Kidney glomerular epithelial cell (primary cell): ENCODE measurements at places on chromosomes 1 and 21.

DNA sequence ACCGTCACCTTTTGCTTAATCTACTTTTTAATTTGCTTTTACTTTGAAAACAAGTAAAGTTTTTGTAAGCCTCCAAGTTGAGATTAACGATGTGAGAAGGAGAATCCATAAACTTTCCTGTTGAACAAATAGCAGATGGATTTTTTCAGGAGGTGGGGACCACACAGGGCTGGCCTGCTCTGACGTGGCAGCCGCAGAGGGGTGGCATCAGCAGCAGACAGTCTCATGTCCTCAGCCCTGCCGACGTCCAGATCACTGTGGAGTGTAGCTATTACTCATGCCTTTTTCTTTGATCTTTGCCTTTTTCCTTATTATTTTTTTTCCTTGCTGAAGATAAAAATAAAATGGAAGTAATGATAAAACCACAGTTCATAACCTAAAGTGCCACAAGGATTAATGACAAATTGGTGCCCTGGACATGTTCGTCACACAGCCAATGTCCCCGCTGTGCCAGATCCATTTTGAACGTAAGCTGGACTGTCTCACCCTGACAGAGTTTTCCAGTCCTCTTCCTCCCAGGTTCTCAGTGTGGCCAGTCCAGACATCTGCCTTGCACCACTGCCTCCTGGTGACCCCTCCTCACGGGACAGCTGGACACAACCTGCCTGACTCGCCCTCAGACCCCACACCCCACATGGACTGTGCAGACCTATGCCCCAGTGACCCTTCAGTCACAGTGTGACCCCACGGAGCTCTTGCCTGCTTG is 15.4 kb upstream of the ZBTB21 start:
- DNase-seq = peak; percentile 15

DNA sequence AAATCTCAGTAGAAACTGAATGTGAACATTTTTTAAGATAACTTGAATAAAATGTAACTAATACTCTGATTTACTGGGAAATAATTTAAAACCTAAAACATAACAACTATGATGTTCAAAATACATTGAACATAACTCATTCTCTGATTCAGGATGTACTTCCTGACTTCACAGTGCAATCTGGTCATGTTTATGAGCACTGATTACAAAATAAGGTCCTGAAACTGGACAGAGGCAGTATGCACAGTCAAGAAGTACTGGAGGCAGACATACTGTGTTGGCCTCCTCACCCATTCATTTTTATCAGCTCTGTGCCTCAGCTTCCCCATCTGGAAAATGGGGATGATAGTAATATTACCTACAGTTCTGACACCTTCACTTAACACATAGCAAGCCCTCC is 651.3 kb downstream of the PTPRC start:
- no peak for DNase-seq

DNA sequence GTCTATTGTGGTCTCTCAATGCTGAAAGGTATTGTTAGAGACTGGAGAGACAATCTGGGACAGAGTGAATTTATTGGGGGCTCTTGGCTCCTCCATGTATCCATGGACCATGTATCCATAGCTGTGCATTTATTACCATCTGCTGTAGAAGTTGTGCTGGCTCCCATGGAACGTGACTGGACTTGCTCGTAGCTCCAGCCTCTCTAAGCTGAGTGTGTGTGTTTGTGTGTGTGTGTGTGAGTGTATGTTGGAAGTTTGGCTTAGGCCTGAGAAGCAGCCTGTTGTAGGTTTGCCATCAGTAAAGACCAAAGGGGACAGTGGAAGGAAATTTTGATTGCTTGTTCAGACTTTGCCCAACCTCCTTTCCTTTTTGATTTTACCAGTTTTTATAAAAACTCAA is 105.7 kb upstream of the USP24 start:
- no peak for DNase-seq

- no peak for DNase-seq
Measured at GRCh38 chr1:12472798-12473551, 145.0 kb downstream of the DHRS3 start.

GRCh38 chr1:151805066-151805820 is at the start of gene LINGO4:
TSS of gene LINGO4 (minus strand) at chr1:151805419. CDS start at chr1:151802704, 2,715 bp downstream.
- no peak for DNase-seq

DNA sequence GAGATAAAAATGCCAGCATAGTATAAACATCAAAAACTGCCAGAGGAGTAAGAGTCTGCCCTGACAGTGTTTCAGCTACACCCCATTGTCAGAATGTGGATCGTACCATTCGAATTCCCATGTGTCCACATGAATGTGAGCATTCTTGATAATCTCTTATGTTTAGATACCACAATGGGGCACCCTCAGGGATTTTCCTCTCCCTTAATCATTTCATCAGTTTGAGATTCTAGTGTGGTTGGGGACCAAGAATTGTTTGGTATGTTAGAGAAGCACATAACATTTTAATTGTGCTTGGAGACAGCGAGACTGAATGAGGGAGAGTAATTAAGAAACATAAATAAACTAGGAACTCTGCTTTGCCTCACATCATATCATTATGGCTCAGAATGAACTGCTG is 120.2 kb downstream of the ZC3H11B start:
- DNase-seq = no peak

DNA sequence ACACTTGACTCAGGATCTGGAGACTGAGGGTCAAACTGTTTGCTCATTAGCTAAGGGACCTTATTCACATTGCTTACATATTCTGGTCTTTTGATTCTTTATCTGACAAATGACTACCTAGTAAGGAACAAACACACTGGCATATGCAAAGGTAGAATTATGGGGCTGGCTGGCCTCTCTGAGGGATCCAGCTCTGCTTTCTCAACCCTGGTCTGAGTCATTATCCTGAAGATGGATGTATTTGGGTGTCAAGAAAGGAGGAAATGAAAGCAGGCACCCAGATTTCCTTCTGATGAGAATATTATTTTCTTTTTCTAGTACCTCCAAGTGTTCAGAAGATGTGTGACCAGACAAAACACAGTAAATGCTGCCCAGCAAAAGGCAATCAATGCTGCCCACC is 6.0 kb downstream of the SMCP start:
- no peak for DNase-seq

GRCh38 chr1:97094247-97094972 is 372.8 kb downstream of the PTBP2 start:
- peak; percentile 62 for DNase-seq

DNA sequence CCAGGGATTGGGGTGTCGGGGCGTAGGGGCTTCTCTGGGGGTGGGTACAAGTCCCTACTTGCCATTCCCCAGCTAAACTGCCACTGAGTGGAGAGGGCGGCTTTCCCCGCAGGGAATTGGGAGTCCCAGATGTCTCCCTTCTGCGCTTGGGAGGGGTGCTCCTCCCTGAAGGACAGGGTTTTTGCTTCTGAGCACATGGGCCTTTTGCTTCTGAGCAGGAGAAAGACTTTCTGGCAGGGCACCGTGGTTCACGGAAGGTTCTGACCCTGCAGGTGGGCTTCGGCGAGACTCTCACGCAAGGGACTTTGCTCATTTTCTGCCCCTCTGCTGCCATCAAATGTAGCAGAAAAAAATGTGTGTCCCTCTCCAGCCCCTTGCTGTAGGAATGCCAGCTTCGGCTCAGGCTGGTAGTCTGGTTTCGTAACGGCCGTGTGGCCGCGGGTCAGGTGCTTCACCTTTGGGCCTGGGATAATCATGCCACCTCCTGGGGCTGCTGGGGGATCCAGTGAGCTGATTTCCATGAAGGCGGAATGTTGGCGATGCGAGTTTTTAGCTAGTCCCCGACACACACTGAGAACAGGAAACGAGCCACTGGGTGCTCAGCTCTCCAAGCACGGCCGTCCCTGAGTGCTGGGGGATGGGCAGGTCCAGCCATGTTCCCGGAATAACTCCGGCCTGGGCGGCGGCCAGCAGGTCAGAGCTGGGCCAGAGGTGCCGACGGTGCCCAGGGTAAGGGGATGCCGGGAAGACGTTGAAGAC is 364.0 kb downstream of the CAMTA1 start:
- no peak for DNase-seq

DNA sequence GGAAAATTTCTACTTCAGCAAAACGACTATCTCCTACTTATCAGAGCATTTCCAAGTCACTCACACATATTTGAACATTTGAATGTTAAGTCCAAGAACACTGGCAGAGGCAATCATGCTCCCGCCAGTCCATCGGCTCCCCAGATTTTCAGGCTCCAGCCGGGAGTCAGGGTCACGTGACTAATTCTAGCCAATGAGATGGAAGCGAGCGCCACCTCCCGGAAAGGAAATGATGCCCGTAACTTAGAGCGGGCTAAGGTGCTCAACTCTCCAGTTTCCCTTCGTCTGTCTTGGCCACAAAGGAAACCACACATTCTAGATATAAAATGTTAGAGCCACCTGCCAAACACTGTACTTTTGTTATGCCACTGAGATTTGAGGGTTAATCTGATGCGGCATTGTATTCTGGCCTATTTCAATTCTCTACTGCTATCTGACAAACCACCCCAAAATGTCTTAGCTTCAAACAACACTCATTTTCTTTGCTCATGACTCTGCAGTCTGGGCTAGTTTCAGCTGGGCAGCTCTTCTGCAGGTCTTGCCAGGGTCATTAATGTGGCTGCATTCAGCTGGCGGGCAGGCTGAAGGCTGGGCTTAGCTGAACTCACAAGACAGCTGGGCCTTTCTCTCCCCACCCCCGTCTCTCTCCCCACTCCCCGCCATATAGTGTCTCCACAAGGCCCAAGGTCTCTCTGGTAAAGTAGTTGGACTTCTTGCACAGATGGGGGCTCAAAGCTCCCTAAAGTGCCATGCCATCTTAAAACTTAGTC is 16.5 kb upstream of the LHX4 start:
- DNase-seq = no peak

DNA sequence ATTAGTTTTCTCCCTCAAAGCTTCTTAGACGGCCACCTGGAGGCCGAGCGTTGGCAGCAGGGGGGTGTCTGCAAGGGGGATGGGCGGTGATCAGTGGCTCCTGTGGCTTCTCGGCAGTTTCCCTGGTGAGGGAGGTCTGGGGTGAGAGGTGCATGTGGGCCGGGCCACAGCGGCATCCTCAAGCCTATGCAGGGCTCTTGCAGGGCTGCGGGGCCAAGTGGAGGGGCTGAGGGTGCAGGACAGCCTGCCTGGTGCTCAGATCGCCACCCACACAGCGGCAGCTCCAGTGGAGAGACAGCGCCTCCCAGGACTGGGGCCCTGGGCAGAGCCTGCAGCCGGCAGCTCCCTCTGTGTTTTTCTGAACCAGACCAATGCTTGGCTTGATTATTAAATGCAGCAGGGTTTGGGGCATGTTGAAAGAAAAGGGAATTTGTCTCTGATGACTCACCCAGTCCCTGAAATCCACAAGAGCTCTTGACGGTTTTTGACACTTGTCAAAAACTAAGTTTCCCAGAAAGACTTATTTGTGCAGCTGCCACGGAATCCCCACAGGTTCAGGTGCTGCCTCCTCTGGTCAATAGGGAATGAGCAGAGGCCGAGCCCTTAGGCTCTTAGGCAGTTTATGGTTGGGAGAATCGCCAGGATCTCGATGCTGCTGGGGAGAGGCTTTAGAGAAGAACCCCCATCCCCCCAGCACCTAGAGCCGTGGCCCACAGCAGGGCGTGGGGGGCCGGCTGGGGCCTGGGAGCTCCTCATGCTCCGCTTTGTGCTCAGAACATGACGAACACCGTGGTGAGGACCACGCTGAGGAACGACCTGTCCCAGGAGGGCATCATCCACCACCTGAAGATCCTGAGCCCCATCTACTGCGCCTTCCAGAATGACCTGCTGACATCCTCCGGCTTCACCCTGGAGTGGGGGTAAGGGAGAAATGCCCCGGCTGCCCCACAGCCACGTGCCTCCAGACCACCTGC is 54.7 kb downstream of the UMODL1 start:
- no peak for DNase-seq

GRCh38 chr1:61131716-61132115 is 49.4 kb downstream of the NFIA start:
- no peak for DNase-seq

DNA sequence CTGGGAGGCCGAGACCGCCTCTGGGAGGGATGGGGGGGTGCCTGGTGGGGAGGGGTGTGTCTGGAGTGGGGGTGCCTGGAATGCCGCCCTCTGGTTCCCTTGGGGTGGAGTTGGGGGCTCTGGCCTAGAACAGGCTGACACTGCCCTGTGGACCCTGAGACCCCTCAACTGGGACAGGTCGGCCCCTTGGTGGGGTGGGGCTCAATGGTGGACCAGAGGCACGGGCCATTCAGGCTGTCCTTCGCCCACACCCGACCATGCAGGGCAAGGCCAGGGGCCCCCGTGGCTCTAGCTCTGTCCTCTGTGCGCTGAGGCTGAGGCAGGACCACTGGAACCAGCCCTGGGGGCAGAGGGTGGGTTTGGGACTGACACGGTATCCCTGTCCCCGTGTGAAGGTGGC is 14.7 kb downstream of the PFKL start:
- no peak for DNase-seq

GRCh38 chr1:99281105-99281504 is 16.8 kb downstream of the PLPPR4 start:
- no peak for DNase-seq

GRCh38 chr1:231628207-231628876 is 1.8 kb downstream of the DISC1 start:
- DNase-seq = no peak

- no peak for DNase-seq
Measured at GRCh38 chr21:26719750-26720149, 125.5 kb downstream of the ADAMTS1 start.

GRCh38 chr1:111399792-111400610 is 27.5 kb downstream of the OVGP1 start:
- peak; percentile 10 for DNase-seq

DNA sequence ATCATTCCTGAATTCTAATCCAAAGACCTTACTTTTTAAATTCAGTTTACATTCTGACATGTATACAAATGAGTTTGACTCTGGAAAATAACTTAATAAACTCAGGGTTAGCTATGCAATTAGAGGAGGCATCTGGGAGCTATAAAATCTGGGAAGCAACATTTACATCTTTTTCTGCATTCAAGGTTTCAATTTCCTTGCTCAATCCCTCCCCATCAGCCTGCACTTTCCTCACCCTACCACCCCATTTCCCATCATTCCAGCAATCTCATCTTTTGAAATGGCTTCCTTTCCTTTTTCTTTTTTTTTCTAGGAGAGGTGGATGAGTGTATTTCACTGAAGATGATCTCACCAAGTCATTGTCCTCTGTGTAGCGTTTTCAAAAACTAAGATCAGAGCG is 65.3 kb upstream of the BEND5 start:
- no peak for DNase-seq
